RWPE1 (cell line): ENCODE measurements at places on chromosomes 1 and 21.

GRCh38 chr21:31696424-31696823 is 35.5 kb downstream of the SCAF4 start:
- DNase-seq, result no peak

DNA sequence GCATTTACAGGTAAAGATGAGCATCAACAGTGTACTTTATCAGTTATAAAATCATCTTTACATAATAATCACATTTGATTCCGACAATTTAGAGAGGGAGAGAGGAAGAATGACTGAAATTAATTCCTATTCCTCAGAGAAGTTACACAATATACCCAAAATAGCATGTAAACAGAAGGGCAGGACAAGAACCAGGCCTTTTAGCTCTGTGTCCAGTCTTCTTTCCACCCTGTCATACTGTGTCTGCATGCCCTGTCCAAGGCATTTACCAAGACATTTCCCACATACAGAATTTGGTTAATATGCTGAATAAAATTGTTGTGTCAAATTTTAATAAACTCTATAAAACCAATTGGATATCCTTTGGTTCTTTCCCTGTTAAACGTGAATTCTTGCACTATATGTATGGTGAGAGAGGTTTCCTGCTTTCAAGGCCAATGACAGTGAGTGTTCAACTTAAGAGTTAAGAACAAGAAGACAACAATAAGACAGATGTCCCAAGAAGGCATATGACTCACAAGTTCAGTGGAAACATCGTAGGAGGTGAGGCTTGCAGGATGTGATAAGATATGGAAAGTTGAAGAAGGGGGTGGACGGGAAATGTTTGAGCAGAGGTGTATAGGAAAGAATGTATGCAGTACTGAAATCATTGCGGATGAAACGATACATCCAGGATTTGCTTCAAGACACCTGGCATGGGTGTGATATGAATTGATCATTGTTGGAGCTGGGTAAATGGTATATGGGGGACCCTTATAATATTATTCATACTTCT is 20.8 kb downstream of the LRRC8B start:
- peak; percentile 35 for DNase-seq

GRCh38 chr1:113197719-113198330 is 124.8 kb downstream of the LRIG2 start:
- DNase-seq, result no peak

DNA sequence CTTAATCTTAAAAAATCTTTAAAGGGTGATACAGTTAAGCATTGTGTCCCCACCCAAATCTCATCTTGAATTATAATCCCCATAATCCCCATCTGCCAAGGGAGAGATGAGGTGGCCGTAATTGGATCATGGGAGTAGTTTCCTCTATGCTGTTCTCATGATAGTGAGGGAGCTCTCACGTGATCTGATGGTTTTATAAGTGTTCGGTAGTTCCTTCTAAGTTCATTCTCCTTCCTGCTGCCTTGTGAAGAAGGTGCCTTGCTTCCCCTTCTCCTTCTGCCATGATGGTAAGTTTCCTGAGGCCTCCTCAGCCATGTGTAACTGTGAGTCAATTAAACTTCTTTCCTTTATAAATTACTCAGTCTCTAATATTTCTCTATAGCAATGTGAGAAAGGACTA is 10.7 kb downstream of the DHRS3 start:
- DNase-seq, result no peak

GRCh38 chr1:235199441-235199840 is 38.4 kb upstream of the RBM34 start:
- peak; percentile 10 for DNase-seq

- DNase-seq, result no peak
Measured at GRCh38 chr1:174051956-174052355, 29.8 kb upstream of the RC3H1 start.

GRCh38 chr1:226296911-226297310 is 12.1 kb downstream of the LIN9 start:
- no peak for DNase-seq

GRCh38 chr1:191049781-191050180 is 572.1 kb upstream of the BRINP3 start:
- DNase-seq, result no peak

DNA sequence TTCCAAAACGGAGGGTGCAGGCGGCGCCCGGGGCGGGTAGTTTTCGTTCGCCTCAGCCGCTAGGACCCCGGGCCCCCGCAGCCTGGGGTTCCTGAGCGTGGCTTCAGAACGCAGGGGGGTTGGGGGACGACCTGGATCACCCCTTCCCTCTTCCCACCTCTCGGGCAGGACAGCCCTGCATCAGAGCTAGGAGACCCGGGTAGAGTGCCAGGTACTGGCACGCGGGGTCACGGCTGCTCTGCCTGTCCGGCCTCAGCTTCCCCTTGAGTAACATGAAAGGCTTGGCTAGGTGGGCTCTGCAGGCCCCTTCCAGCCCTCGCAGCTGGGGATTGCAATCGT is 484 bp downstream of the DFFB start:
- DNase-seq, result no peak

DNA sequence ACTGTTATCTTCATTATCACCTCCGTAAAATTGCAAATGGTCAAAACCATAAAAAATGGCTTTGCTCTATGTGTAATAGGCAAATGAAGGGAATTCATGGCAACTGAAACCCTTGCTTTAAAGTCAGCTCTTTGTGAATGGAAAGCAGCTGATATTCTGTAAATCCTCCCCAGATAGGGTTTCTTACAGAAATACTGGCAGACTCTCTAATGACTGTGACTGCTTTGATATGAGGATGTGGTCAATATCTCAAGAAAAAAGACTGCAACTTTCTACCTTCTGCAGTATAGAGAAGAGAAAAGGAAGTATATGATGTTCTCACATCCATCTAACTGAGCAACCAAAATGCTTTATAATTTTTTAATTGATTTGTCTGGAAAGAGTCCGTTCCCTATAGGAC is 193.1 kb downstream of the ST6GALNAC3 start:
- no peak for DNase-seq

DNA sequence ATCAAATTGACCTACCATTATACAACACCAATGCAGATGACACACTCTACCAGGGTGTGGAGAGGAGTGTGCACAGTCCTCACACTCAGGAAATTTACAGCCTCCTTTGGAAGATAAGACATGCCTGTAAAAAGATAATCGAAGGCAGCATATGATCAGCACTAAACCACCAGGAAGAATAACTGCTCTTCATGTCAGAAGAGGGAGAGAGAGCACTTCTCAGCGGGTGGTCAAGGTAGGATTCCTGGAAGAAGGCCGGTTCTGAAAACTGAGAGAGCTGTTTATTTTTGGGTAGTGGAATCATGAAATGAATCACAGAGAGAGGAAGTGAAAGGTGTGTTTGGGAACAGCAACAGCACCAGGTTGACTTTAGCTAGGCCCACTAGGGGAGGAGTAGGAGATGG is 14.0 kb upstream of the ZNF697 start:
- DNase-seq, result no peak

DNA sequence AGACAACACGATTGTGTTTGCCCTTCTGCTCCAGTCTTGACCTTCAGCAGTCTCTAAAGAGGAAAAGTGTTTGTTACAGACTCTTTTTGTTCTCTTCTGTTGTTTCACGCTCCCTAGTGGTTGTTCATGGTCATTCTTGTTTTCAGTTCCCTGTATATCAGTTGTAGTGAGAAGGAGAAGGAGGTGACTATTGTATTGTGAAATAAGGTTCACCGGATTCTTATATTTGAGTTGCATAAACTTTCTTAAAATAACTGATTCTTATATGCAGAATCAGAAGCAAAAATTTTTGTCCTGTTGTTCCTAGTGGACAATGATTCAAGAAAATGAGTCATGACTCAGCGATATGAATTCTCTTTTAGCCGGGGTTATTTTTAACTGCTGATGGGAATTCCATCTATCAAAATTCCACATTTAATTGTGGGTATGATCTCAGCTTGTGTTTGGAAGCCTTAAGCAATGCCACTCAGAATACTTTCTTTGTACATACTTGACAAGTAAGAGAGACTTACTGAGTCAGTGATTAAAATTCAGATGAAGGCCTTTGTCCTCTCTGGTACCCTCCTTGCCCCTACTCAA is 152.2 kb downstream of the CLEC20A start:
- peak; percentile 50 for DNase-seq

DNA sequence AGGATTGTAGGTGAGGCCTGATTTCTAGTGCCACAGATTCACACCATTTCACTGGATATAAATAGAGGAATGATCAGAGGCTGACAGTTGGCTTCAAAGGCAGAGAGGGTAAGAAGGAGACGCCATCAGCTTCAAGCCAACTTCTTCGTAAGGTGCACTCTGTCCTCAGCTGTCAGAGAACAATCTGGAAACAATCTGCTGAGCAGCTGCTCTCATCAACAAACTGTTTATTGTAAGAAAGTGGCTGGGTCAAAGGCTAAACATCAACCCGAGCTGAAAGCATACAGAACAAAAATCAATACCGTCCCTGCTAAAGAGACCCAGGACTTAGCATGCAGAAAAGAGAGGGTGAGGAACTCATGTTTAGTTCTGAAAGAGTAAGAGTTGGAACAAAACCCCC is 48.2 kb downstream of the HLCS start:
- DNase-seq, result no peak

- peak; percentile 89 for DNase-seq
Measured at GRCh38 chr1:58883037-58883887, 99.4 kb upstream of the JUN start.

DNA sequence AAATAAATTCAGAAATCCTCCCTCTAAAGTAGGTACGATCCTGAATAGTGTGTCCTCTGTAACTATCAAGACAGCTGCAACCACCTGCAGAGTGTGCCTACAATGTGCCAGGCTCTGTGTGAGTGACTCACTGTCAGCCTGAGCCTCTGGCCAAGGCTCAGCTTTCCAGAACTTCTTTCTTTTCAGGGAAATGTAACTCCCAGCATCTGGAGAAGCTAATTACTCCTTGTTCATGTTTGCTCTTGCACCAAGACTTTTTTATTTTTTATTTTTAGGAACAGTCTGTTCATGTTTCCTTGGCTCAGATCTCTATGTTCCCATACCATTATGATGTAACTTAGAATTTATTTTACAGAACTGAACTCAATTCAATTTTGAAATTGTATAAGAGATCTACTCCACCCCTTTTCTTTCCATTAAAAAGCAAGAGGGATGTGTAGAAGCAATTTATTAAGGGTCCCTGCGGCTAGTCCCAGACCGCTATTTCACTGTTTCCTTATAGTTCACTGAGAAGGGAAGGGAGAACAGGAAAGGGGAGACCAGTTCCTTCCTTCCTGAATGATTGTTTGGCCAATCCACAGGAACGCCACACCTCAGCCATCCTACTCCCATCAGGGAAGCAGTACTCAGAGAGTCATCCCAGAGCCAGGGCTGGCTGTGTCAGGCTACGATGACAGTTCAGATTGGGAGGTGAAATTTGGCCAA is 112.4 kb upstream of the ZNF648 start:
- DNase-seq, result no peak

GRCh38 chr1:31977385-31978131 is 36.1 kb upstream of the KHDRBS1 start:
- DNase-seq, result peak; percentile 22

DNA sequence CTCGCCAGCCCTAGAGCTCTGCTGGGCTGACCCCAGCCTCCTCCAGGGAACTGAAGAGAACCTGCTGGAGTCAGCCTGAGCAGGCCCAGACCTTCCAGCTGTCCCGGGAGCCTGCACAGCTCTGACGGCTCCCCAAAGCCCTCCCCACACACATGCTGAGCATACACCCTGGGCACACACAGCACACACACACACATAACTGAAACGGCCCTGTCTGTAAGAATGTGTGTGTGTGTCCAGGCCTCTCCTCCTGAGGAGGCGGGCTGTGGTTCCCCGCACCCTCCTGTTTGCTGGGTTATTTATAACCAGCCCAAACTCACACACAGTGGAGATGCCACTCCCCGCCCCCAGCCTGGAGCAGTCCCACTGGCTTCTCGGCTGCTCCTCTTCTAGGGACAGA is 20.2 kb downstream of the SDC3 start:
- no peak for DNase-seq

DNA sequence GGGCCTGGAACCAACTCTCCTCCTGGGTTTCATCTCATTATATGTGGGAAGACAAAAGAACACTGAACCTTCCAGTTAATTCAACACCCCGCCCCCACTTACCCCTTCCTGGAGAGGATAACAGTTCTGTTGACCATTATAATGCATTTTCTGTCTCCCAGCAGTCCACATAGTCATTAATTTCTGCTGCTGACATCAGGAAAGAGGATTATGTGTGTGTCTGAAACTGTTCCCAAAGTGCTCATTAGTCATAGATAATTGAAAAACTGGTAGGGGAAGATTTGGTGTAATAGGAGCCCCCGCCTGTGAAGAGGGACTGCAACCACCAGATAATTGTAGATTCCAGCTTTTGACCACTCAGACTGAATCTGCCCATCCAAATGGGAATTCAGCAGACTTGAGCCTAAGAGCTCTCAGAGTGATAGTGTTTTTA is 208.7 kb downstream of the FGGY start:
- no peak for DNase-seq

GRCh38 chr1:1275836-1276235 is 2.2 kb upstream of the UBE2J2 start:
- no peak for DNase-seq

DNA sequence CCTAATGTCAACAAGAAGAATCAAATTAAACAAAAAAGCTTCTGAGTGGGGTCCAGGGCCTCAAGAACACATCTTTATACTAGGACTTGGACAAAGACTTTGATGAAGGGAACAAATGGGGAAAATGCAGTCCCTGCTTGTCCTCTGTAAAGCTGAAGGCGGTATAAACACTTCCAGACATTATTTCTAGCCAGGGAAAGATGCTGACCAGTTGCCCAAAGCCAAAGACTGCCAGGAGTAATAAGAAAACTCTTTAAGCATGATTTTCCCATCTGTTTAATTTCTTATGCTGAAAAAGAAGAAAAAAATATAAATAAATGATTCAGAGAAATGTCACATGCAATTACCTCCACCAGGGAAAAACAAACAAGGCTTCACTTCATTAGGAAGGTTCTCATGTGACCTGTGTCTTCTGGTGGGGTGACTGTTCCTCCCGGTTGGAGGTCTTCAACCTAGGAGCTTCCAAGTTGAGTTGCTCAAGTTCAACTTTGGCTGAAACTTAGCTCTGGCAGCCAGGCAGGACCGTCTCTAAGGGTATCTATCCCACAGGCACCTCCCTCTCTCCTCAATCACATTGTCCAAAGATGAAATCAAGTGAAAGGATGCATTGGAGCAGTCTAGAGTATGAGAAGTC is 65.2 kb upstream of the KCNE2 start:
- DNase-seq, result no peak

GRCh38 chr21:20944139-20944538 is 54.1 kb upstream of the NCAM2 start:
- no peak for DNase-seq

GRCh38 chr1:186044079-186044685 is 310.0 kb downstream of the HMCN1 start:
- no peak for DNase-seq
